ENCODE measurements at places on chromosomes 5 and 9.

DNA sequence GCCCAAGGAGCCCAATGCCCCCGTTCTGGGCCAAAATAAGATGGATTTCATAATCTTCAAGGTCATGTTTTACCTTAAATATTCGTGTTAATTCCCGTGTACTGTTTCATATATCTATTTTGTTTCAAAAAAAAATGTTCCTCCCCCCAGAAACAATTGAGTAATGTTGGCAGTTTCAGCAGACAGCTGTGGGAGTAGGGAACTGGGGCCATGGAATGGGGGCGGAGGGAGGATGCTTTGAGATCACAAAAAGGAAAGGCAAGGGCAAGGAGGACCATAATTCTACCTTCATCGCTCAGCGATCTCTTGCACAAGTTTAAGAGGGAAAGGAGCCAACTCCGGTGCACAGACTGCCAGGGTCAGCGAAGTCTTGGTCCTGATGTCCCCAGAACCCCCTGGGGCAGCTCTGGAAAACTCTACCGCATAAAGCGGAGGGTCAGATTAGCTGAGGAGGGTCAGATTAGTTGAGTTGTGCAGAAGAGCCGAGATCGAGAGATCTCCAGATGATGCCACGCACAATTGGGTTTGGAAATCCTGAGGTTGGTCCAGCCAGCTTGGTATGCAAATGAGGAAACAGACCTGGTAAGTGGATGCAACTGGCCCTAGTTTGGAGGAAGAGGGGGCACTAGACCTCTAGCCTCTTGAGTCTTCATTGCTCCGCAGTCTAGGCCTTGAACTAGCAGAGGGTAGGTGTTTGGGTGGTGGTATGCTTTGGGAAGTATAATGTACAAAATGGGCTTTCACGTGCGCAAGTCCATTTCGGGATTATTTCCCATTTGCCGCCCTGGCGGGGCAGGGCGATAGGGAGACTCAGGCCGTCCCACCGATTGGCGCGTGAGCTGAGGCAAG lies 24.0 kb downstream of the CDKN2A start:
- no peak for DNase-seq

DNA sequence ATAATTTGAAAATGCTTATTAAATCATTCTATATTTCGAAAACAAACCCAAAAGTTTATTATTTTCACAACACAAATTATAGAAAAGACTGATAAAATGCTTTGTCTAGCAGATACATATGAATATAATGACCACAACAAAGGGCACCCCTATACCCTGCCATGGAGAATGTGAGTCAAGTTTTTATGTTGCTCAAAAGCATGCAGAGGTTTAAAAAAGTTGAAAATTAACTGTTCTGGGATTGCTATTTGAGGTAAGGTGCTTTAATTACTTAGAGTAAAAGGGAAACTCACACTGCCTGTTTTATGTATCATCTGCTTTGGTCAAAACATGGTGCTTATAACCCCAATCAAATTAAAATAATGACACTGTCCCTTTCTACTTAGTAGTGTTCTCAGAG lies 41.0 kb downstream of the MLANA start:
- no peak for DNase-seq

GRCh38 chr5:92962752-92963151 lies 618.3 kb downstream of the NR2F1-AS1 start:
- DNase-seq: no peak

GRCh38 chr5:157189223-157189622 lies 8.6 kb downstream of the ITK start:
- no peak for DNase-seq

GRCh38 chr5:76838481-76839261 lies 11.1 kb upstream of the S100Z start:
- DNase-seq: no peak

All from kidney (tissue), 22 donors.